Activated CD8-positive, alpha-beta memory T cell treated with anti-CD3 and anti-CD28 coated beads, Interleukin-2, amount 50 U/mL, for 4 hours (primary cell): ENCODE measurements at places on chromosomes 12 and 14.
A peak's percentile ranks its signal among the peaks of the same experiment; 100 is the strongest.

GRCh38 chr12:101941306-101942249 lies 64.2 kb downstream of the DRAM1 start:
- no peak for DNase-seq

DNA sequence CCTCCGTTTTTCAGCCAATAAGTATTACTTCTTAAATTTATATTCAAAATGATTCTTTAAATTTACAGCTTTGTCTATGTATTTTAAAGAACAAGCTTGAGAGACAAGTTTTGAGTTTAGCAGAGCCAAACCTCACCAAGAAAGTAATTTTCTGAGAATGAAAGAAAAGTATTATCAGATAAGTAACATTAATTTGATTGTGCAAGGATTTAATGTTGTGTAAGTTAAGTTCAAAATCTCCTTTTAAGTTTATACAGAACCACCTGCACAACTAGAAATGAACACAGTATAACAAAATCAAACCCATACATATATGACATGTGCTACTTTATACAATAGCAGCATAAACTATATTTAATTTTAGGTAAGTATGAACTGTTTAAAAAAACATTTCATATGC lies 63.5 kb downstream of the SYT10 start:
- no peak for DNase-seq

GRCh38 chr12:33795536-33795935 lies 226.8 kb upstream of the ALG10 start:
- no peak for DNase-seq

GRCh38 chr12:49230805-49231194 lies 34.1 kb upstream of the TUBA1C start:
- DNase-seq: no peak

DNA sequence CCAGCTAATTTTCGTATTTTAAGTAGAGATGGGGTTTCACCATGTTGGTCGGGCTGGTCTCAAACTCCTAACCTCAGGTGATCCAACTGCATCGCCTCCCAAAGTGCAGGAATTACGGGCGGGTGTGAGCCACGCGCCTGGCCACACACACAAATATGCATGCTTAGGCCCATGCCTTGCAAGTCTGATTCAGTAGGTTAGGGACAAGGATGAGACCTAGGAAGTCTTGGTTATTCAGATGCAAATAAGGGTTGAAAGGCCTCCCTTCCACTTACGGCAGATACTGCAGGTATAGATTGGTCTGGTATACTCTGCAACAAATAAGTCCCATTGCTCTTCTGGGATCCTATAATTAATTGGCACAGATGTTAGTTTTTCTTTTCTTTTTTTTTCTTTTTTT lies 32.9 kb downstream of the TXNRD1 start:
- no peak for DNase-seq

GRCh38 chr12:104280717-104281458 lies 22.7 kb upstream of the EID3 start:
- no peak for DNase-seq

GRCh38 chr12:106317406-106318082 lies 15.0 kb downstream of the TCP11L2 start:
- no peak for DNase-seq

DNA sequence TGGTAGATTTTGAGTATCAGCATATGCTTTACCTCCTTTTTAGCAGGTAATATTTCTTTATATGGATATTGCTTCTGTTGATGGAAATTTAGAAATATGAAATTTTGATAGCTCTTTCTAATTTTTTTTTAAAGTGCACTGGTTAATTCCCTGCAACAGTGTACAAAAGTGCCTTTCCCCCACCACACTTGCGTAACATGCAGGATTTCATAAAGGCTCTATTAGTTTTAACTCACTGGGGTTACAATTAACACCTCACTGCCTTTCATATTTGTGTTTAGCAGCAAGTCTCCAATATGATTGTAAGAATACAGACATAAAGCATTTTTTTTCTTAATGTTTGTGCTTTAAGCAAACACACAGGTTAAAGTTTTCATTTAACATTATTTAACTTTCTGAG lies 25.6 kb downstream of the MNAT1 start:
- DNase-seq: no peak

DNA sequence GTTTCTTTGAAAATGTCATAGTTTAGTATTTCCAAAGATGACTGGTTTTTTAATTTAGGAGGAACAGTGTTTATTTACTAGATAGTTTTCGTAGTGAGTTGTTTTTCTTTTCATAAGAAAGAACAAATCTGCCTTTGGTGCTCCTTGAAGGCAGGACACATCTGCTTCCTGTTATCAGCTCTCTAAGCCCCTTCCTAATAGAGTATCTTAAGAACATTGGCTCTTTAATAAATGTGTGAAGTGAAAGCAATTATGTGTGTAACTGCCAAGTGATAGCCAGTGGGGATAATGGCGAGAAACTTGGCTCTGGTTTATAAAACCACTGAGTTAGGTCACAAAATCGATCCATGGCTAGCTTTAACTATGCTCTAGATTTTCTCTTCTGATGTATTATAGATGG lies 23.5 kb upstream of the PPFIBP1 start:
- DNase-seq: no peak

GRCh38 chr14:89443042-89443629 lies 26.1 kb upstream of the FOXN3 start:
- no peak for DNase-seq

DNA sequence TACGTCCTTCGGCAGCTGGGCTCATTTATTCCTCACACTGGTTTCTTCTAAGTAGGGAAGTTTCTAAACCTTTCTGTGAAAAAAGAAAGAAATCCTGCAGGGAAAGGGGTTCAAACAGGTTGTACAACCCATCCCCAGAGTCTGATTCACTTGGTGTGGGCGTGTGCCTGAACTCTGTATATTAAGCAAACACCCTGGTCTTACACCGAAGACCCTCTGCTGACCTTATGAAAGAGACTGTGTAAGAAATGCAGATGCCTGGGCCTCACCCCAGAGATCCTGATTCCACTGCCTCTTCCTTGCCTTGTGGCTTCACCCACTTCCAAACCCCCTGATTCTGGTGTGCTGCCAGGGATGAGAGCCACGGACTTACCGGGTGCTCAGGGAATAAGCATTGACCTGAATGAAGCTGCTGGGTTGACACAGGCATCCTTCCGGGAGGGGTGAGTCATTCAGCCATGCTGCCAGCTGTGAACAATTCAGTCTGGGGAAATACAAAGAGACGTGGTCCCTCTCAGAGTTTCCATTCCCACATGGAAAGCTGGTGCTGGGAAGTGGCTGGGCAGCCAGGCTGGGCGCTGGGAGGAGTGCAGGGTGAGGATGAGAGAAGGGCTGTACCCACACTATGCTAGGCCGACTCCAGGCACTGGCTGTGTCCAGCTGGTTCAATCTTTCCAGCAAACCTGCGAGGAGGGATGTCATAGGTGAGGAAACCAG lies 26.5 kb upstream of the ACTN1 start:
- DNase-seq: no peak

GRCh38 chr12:108515916-108516315 lies 839 bp downstream of the FICD start:
- no peak for DNase-seq

- no peak for DNase-seq
These were observed 5.1 kb downstream of the DPPA3 start for GRCh38 chr12:7716381-7716780.

GRCh38 chr14:75339059-75339458 lies 60.4 kb downstream of the FOS start:
- DNase-seq: no peak

DNA sequence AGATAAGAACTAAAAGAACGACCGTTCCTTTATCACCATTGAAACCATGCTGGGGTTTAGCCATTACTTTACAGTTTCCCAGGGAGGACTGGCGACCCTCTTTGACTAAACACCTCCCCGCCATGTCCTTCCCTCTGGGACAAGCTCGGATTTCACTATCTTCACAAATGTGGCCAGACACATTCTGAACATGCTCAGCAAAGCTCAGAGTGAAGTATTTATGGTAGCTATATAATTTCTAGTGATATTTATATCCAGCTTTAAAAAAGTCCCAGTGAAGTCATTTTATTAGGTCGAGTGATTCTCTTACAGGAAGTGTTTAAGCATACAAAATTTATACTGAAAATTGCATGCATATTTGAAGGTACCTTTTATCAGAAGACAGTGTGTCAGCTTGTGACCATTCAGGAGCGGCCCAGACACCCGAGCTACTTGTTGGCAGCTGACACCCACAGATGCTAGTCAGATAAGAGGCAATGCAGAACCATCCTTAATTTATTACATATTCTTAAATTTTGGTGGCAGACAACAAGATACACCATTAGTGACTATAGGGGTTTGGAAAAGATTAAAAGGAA lies 36.8 kb downstream of the NIN start:
- DNase-seq: no peak

GRCh38 chr14:20606190-20606901 lies 15.2 kb upstream of the RNASE12 start:
- no peak for DNase-seq

DNA sequence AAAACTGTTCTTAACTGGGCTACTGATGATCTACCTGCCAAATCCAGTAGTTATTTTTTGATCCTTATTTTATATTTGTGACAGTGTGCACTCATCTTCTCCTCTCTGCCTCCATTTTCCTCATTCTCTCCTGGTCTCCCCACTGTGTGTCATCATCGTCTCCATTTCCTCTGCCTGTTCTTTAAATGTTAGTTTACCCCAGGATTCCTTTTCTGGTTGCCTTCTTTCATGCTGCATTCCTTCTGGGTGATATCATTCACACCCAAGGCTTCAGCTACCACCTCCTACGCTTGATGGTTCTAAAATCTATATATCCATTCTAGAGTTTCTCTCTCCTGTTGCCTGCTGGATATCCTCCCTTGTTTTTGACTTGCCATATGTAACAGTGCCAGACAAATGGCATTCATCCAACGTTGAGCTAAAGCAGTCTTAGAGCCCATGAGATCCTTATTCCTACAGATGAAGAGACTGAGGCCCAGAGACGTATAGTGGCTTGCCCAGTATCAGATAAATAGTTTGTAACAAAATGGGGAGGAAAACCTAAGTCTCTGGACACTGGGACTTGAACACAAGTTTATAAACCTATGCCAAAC lies 109.5 kb downstream of the DIP2B start:
- no peak for DNase-seq

DNA sequence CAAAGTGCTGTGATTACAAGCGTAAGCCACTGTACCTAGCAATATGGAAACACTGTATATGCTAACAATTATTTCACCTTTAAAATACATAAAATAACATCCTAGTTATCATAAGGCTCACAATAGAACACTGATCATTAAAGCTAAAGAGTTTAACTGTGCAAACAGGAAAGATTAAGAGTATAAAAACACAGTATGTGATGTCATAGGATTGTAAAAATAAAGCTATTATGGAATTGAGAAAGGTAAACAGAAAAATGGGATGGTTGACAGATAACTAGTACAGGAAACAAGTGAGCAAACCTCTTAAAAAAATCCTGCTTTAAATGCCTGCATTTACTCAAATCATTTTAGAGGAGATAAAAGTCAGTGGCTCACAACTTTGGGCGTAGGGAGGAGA lies 10.8 kb upstream of the IPO8 start:
- no peak for DNase-seq

GRCh38 chr12:22991250-22991844 lies 366.4 kb downstream of the ETNK1 start:
- DNase-seq: no peak

DNA sequence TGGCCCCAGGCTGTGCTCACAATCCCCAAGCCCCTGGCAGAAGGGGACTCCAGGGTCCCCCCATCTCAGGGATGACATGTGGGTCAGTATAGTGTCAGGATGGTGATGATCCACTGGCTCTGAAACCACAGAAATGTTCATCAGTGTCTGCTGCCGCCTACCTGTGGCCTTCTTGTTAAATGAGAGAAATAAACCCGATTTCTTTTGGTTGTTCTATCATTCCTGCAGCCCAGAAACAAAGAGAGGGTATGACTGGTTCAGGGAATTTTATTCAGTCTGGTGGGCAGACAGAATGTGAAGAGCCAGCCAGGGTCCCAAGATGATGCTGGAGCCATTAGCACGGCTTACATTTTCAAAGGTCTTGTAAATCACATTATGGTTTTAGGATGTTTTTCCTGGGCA lies 86.6 kb downstream of the CRADD start:
- DNase-seq: no peak

GRCh38 chr12:56040151-56040550 lies 1.6 kb upstream of the RPS26 start:
- no peak for DNase-seq

GRCh38 chr14:99036611-99037293 lies 235.2 kb downstream of the BCL11B start:
- no peak for DNase-seq

GRCh38 chr12:31783556-31783955 lies 54.7 kb upstream of the AMN1 start:
- no peak for DNase-seq

- DNase-seq: no peak
These were observed 26.1 kb upstream of the PLEKHG7 start for GRCh38 chr12:92676710-92677109.

DNA sequence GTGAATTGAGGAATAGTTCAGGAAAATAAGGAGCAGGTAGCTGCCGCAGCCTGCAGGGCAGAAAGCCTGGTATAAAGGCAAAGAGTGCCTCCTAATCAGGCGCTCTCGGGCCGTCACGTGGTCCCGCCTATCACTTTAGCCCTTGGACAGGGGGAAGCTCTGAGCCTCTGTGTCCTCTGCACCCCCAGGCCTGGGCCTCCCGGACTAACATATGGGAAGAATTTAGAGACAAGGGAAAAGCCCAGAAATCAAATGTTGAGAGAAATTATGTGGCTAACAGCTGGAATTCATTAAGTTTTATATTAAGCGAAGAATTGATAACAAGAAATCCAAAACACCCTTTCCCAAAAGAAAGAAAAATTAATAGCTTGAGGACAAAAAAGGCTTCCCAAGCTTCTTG lies 417.7 kb downstream of the ATP23 start:
- DNase-seq: no peak

DNA sequence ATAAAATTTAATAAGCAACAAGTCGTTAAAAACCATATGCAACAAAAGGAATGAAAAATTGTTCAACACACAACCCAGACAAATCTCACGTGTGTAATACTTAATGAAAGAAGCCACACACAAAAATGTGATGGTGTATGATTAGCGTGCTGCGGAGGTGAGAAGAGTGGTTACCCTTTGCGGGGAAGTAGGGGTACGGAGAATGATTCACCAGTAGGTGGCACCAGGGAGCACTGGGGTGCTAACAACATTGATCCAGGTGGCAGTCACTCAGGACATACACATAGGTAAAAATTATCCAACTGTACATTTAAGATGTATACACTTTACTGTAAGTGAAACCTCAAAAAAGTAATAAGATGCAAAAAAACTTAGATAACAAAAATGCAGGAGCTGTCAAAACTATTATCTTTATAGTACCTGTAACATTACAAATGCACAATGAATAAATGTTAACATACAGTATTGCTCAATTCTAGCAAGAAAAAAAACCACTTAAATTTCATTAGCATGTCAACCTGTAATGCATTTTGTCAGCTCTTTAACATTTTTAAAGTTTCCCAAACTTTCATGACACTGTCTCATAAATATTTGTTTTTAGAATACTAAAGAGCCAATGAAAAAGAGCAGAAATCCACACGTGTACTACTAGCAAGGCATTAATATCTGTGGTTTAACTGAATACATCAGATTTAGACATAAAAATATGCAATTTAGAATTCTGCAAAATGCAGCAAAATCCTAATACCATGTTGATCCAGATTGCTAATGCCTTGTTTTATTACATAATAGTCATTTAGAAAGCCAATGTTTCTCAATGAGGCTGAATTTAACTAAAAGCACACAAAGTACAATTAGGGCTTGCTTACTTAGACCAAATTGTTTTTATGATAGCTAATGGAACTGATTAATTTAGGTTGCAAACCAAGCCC lies 46.7 kb downstream of the TMCC3 start:
- DNase-seq: peak; percentile 52
